ENCODE measurements at places on chromosomes 12 and 14.

DNA sequence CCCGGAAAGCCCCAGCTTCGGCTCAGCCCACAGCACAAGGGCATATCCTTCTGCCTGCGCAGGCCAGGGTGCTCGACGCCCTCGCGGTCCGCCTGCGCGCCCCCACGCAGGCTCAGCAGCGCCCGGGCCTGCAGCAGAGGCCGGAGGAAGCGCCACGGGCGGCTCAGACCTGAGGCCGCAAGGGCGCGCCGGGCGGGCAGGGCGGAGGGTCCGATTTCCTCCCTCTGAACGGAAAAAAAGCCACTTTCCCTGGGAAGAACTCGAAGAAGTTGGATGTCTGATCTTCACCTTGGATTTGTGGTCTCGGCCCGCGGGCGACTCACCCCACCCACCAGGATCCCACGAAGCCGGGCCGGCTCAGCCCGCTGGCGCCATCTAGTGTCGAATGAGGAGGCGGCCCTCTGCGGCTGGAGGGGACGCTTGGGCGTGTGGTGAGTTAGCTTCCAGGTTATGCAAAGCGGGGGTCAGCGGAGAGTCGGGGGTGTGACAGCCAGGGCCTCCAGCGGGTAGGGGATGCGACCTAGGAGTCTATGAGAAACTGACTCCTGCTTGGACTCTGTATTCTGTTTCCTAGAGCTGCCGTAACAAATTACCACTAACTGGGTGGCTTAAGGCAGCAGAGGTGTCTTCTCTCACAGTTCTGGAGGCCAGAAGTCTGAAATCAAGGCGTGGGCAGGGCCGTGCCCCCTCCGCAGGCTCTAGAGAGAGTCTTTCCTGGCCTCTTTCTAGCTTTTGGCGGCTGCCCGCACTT is 40.0 kb upstream of the SRSF5 start:
- DNase-seq: peak; percentile 72

DNA sequence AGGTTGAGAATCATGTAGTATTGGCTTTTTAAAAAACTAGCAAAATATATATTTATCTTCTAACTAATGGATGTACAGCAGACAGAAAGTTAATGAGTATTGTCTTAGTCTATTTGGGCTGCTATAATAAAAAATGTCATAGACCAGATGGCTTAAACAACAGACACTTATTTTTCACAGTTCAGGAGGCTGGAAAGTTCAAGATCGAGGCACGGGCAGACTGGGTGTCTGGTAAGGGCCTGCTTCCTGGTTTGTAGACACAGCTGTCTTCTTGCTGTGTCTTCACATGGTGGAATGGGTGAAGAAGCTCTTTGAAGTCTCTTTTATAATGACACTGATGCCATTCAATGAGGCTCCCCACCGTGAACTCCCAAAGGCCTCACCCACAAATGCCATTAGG is 70.1 kb upstream of the KRR1 start:
- no peak for DNase-seq

DNA sequence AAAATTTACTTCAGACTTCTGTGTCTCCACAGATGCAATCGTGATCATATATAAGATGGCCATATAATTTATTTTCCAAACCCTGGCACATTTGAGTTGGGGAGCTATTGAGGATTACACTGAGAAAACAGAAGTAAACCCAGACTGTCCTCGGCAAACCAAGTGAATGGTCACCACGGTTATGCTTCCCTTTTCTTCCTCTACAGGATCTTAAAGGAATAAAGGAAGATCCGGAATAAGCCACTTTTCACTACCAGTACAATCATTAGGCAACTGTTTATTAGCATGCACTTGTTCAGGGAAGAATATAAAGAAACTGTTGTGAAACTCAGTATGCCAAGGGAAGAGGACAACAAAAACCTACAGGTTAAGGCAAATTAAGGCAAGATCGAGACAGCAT is 27.6 kb downstream of the SBNO1 start:
- no peak for DNase-seq

DNA sequence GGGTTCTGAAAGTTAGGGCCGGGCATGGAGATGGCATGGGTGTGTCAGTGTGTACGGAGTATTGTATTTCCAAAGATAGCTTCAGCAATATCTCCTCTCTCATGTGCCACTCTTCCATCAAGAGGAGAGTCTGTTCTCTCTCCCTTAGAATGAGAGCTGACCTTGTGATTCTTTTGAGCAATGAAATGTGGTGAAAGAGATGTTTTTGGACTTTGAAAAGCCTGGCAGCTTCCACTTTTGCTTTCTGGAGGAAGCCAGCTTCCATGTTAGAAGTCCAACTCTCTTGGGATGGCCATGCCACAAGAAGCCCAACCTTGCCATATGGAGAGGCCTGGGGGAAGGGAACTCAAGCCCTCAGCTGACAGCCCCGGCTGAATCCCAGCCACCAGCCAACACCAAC is 72.4 kb upstream of the GZMB start:
- DNase-seq: no peak

DNA sequence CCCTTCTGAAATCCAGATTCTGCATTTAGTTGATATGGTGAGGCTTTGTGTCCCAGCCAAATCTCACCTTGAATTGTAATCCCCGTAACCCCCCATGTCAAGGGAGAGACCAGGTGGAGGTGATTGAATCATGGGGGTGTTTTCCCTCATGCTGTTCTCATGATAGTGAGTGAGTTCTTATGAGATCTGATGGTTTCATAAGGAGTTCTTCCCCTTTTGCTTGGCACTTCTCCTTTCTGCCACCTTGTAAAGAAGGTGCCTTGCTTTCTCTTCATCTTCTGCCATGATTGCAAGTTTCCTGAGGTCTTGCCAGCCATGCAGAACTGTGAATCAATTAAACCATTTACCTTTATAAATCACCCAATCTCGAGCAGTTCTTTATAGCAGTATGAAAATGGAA is 23.1 kb upstream of the C12orf42 start:
- no peak for DNase-seq

GRCh38 chr14:101104485-101104884 is 201.0 kb upstream of the RTL1 start:
- no peak for DNase-seq

DNA sequence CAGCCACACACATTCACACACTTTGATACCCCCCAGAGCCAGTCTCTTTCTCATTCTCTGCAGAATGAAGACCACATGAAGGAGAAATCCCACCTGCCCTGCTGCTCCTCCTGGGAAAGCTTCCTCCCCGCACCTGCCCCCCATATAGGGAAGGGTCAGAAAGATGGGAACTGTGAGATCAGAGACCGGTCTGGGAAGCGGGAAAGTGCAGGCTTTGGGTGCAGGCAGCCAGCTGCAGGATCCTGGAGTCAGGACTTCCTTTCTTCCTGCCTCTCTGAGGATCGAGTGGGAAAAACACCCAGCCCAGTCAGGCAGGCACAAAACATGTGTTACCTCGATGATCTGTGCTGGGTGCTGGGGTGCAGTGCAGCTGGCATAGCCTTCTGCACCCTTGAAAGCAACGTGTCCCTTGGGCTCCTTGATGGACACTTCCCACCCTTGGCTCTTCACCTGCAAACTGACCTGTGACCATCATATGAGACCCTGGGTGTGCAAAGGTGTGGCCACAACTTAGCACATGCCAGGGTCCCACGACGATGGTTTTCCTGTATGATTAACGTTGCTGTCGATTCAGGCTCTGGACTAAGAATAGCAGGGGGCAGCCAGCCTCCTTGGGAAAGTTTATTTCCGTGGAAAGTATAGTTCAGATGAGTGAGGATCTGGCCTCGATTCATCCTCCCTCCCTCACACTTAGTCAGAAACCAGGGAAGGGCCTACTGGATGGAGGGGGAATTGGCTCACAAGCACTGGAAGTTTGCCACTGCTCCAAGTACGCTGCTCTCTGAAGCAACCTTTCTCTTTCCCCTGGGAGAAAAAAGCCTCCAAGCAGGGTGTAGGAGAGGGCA is 105.4 kb upstream of the MED13L start:
- DNase-seq: no peak

DNA sequence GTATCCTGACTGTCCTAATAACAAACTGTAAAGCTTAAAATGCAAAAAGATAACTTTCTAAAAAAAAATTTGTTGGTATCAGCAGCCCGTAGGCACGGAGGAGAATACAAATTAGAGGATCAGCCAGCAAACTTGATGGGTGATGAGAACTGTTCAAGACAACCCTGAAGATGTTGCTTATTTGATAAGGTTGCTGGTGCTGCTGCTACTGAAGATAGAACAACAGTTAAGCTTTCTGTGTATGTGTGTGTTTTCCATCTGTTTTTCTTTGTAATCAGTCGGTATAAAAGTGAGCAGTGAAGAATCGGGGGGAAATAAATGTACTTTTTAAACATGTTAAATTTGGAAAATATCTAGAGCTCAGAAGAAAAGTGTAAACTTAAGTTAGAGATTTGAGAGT is 67.4 kb upstream of the POC1B start:
- no peak for DNase-seq

DNA sequence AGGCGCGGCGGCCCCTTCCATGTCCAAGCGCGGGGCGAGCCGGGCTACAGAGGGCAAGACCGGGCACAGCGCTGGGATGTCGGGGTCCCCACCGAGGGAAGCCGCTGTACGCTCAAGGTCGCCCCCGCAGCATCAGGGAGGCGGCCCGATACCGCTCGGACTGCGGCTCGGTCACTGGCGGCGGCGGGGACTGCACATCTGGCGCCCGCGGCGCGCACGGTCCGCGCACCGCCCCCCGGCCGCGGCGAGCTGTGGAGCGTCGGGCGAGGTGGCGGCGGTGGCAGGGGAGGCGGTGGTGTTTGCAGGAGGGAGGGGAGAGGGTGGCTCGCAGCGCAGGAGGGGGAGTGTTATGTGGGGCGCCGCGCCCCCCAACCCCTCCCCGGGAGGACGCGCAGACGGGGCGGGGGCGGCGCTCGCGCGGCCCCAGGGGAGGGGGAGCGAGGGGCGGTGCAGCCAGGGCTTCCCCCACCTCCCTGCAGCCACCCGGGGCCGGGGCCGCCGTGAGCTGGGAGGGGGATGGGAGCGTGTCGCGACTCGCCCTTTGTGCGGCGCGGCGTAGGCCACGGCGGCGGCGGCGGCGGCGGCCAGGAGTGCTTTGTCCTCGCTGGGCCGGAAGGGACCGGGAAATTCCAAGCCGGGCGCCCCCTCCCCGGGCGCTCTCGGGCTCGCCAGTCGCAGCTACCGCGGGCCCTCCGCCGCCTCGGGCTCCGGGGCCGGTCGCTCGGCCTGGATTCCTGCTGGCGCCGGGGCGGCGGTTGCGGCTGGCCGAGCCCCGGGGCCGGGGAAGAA is at the start of gene NUAK1:
TSS of gene NUAK1 (minus strand) at position 322 of the 789 bp plus-strand sequence. CDS start at position 21, 301 bp downstream.
- peak; percentile 71 for DNase-seq

- no peak for DNase-seq
These were observed 207.9 kb downstream of the SYNE2 start for GRCh38 chr14:64060648-64061096.

DNA sequence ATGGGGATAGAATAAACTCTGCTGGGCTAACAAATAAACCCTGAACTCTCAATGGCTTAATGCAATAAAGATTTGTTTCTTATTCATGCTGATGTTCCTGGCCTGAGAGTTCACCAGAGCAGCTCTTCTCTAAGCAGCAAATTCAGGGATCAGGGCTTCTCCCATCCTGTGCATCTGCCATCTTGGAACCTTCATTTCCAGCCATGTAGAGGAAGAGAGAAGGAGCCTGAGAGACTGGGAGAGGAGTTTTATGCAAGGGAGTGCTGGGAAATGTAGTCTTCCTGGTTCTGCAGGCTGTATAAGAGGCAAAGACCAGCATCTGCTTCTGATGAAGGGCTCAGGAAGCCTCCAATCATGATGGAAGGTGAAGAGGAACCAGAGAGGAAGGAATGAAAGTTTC is 20.6 kb upstream of the APOLD1 start:
- no peak for DNase-seq

- no peak for DNase-seq
These were observed 87.3 kb downstream of the TMX1 start for GRCh38 chr14:51327376-51327775.

DNA sequence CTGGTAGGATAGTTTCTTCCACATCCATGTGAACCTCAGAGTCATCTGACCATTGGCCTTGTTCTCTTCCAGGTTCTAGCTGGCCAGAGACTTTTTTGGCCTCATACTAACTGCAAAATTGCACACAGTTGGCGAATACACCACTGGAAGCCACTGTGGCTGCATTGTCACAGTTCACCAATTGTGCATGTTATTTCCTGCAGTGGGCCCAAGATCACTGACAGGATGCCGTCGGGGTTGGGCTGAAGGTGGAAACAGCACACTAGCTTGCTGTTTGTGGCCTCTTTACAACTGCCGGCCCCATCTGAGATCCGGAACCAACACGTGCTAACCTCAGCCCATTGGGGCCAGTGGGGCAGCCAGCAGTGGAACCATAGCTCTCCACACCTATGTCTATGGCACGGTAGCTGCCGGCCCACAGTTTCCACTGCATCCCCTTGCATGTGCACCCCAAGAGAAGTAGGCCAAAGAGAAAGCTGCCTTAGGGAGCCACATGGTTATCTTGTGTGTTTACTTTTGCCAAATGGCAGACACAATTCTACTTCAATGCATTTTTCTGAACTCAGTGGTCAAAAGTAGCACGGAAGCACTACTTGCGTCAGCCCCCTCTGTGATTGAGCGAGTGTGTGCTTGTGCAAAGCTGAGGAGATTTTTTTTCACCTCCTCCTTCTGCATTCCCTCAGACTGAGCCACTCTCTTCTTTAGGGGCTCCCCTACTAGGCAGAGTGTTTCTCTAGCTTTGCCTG is 464.0 kb downstream of the RAD51B start:
- DNase-seq: no peak

DNA sequence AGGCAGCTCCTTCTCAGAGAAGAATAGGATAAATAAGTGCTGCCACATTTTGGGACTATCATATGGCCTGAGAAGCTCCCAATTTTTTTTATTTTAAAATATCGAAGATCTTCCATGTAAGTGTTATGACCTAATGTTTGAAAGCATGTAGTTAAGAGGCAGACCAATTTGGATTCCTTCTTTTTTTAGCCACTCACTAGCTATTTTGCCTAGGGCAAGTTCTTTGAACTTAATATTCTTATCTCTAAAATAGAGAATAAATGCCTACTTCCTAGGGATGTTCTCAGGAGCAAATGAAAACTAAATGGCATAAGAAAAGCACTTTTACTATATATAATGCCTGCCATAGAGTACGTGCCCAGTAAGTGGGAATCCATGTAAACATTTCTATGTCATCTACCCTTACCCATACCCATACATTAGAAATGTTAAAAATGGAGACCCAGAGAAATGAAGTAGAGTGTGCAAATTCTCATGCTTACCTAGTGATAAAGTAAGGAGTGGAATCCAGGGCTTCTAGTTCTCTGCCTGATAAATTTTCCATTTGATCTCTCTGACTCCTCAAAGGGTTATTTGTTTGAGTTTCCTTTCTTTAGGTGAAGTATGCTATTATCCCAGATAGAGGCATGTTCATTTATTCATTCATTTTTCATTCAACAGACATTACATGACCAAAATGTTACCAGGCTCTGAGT is 148.3 kb downstream of the TGFB3 start:
- no peak for DNase-seq

GRCh38 chr14:79510659-79511058 is 700.6 kb downstream of the DIO2 start:
- DNase-seq: no peak

DNA sequence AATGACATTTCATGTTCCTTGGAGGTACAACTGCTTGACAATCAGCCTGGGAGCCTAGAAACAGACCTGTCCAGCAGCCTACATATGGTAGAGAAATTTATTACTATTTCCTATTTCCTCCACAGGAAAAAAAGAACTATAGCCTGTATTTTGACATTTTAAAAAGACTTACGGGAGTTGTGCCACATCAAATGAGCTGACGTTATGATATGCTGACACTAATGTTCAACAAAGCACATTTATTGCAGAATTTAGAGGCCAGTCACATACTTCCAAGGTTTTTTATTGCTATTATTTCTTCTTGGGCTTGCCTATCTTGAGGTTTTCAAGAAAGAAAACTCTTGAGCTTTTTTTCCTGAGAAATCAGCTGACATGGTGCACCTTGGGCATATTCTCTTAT is 305.3 kb downstream of the LRIG3 start:
- DNase-seq: no peak

- DNase-seq: no peak
These were observed 25.9 kb downstream of the PPP4R3A start for GRCh38 chr14:91484186-91484585.
